ENCODE measurements at places on chromosomes 5 and 9.

DNA sequence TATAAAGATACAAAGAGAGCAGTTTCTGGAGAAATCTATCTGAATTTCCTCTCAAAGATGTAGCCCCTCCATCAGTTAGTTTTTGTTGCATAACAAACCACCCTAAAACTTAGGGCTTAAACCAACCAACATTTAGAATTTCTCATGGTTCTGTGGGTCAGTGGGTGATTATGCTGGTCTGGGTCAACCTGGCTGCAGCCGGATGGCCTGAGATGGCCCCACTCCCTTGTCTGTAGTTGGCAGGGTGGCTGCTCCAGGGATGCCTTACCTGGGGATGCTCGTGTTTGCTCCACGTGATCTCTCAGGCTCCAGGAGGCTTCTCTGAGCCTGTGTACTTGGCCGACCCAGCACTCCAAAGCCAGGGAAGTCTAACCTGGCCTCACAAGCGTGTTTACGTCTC lies 139.3 kb downstream of the MVB12B start:
- no peak for DNase-seq

GRCh38 chr5:80275347-80275746 lies 19.5 kb upstream of the SERINC5 start:
- peak; percentile 43 for DNase-seq

- DNase-seq: no peak
Observed at GRCh38 chr5:142046191-142046590, 33.4 kb upstream of the GNPDA1 start.

DNA sequence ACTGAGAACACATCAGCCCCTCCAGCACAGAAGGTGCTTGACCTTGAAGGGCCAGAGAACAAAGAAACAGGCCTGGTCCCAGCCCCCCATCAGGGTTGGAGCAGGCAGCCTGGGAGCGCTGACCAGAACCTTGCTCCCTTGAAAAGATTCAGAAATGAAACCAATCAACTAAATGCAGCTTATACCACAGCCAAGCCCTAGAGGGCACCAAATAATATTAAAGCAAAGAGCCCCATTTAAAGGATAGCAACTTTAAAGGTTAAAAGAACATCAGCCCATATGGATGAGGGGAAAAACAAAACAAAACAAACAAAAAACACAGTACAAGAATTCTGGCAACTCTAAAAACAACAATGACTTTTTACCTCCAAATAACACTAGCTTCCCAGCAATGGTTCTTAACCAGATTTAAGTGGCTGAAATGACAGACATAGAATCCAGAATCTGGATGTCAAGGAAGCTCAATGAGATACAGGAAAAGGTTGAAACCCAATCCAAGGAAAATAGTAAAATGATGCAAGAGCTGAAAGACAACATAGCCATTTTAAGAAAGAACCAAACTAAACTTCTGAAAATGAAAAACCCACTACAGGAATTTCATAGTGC lies 471.9 kb downstream of the MTRR start:
- DNase-seq: peak; percentile 42

GRCh38 chr5:62330302-62330701 lies 24.3 kb downstream of the KIF2A start:
- DNase-seq: no peak

GRCh38 chr5:111753884-111754589 lies 3.0 kb downstream of the NREP start:
- DNase-seq: no peak

GRCh38 chr5:139263536-139263935 lies 30.0 kb upstream of the MATR3 start:
- DNase-seq: no peak

- DNase-seq: no peak
Observed at GRCh38 chr5:169142264-169142970, 158.5 kb downstream of the SLIT3 start.

GRCh38 chr5:113099822-113100221 lies 123.2 kb downstream of the DCP2 start:
- no peak for DNase-seq

GRCh38 chr9:92679413-92680165 lies 9.7 kb upstream of the IPPK start:
- no peak for DNase-seq

- no peak for DNase-seq
Observed at GRCh38 chr9:73596321-73596720, 444.7 kb downstream of the ANXA1 start.

GRCh38 chr9:28688172-28688571 lies 1114.9 kb upstream of the C9orf72 start:
- no peak for DNase-seq

DNA sequence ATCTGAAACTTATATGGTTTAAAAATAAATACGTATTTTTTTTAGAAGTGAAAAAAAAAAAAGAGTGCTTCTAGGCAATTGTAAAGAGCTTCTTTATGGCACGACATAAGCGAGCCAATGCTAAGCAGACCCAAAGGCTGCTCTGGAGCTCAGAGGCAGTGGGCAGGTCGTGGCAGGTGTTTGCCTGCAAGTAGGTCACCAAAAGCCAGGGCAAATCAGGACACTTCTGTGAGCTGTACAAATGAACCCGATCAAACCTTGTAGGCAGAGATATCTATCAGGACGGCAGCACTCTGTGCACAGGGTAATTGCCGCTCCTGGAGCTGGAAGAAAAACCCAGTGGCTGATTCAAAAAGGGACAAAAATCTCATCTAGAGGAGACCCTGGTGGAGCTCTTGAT lies 75.9 kb downstream of the IRX2 start:
- no peak for DNase-seq

DNA sequence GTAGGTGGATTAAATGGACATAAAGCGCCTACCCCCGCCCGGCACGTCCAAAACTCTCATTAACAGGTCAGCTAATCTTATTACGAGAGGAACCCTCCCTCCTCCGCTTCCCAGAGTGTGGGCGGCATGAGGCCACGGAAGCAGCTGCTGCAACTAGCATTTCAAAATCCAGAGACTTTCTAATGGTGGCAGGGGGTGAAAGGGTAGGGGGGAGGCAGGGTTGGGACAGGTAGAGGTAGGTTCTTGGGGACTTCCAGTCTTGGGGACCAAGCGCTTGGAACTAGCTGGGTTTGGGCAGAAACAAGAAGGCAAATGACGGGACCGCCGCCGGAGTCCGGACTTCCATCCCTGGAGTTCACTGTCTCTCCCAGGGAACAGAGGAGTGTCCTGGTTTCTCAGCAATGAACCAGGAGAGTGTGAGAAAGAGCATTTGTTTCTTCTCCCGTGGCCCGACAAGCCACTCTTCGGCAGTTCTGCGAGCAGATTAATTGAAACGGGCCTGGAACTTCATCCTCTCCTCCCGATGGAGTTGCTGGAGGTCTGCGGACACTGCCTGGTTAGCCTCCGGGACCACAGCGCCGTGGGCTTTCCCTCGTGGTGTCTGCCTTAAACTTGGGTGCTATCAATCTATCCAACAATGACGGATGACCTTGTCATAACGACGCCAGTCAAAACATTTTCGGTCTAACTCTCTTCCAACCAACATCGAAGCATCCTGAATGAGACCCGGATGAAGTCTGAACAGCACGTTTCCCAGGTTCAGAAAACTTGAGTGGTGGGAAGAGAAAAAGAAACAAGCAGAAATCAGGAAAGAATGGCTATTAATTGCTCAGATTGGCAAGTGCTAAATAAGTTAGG lies 1.6 kb upstream of the PRDM6 start:
- DNase-seq: no peak

DNA sequence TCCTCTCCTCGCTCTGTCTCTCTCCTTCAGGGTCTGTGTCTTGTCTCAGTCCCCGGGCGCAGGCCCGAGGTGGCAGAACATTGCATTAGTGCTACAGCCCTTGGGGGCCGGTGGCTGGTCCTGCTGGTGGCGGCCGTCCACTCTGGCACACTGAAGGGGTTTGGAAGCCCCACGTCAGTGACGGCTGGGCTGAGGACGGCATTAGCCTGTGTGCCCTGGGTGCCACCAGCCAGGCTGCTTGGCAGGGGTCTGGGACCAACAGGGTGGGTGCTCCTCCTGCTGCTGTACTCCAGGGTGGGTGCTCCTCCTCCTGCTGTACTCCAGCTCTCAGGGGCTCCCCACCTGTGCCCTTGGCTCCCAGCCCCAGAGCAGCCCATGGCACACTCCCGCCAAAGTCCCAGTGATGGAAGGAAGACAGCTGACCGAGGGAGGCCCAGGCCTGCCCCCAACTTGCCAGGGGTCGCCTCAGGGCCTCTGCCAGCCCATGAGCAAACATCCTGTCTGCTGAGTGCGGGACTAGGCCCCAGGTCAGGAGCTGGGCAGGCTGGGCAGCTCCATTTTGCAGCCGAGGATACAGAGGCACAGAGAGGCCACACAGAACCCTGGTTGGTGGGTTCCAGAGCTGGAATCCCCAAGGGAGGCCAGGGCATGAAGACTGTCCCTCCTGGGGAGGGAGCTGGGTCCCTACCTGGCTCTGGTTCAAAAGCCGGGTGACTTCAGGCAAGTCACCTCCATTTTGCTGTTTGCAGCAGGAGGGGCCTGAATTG lies 27.3 kb downstream of the SARDH start:
- DNase-seq: no peak

- DNase-seq: no peak
Observed at GRCh38 chr5:24547132-24547531, 97.6 kb downstream of the CDH10 start.

DNA sequence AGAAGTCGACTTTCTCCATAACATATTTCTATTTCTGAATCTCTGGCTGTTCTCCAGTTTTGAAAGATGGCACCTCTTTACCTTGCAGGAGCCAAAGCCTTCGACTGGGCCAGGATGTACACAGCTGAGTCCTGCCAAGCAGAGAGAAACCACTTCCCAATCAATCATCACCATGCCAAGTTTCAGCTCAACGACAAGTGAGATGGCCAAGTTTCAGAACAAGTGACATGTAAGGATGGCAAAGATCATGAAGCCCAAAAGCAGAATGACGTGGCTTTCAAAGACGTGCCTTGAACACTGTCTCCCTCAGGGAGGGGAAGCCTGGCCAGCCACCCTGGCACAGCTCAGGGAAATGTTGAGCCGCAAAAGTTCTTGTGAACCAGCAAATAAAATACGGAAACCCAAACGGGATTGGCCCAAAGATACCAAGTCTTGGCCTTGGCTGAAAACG lies 17.7 kb downstream of the STK10 start:
- DNase-seq: no peak

DNA sequence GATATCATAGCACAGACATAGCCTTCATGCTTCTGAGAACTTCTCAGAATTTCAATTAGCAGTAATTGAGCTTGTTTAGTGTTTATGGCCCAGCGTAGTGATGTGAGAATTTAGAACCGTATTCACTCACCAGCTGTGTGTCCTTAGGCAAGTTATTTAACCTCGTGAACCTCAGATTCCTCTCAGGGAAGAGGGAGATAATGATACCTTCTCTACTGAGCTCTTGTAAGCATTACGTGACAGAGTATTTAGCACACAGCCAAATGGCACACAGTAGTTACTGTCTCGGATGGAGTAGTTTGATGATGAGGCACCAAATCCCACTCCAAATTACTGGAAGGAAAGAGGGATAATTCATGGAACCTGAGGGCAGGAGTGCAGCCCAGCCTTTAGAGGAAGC lies 429.3 kb downstream of the CCDC171 start:
- no peak for DNase-seq

DNA sequence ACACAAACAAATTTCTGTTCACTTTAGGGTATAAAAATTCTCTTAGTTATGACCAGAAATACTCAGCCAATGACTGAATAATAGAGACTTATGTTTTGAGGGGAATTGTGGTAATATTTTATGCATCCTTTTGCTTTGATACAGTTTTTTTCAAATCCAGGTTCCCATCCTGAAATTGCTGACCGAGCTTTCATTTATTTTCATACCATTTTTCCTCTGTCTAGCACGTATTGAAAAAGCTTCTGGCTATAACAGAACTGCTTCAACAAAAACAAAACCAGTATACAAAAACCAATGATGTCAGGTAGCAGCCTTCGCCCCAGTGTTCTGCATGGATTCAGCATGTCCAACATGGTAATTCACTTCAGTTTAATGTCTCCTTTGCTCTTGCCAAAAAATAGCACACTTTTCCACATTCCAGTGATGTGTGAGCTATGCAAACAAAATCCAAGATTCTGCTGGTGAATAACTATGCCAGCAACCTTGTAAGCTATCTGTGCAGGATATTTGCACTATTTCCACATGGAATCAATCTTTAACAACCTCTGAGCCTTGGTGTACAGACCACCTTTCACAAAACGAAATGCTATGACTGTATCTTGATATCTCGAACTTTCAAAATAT lies 22.0 kb downstream of the CCNH start:
- DNase-seq: no peak

- DNase-seq: no peak
Observed at GRCh38 chr5:96391921-96392320, 41.1 kb downstream of the PCSK1 start.

DNA sequence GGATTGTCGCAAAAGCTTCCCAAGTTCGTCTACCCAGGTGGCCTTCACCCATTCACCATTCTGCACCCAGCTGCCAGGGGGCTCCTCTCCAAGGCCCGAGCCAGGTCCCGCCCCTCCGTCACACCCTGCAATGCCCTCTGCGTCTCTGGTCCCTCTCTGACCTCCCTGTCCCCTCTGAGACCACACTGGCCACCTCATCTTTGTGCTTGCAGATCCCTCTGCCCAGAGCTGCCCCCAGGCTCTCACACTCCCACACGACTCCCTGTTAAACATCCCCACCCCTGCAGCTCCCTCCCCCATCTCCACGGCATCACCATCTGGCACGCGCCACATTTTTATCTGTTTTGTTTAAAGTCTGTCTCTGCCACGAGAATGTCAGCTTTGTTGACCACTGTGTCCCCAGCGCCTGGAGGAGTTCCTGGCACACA lies 243.6 kb downstream of the PBX3 start:
- DNase-seq: no peak

DNA sequence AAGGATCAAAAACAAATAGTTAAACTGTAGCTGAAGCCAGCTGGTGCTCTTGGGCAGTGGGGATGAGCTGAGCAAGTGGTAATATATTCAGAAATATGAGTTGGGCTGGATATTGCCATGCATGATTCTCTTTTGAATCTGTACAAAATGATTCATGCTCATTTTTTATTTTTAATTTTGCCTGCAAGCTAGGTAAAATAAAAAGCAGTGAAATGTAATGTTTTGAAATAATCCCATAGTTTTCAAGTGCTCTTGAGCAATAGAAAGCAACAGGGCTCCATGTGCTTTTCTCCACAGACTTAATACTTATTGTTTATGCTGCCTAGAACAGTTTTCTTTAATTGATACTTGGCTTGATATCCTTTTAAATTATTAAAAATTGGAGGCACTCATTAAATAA lies 489.3 kb downstream of the TLE4 start:
- DNase-seq: no peak

- DNase-seq: no peak
Observed at GRCh38 chr9:136980669-136981478, 1.9 kb upstream of the LCNL1 start.

GRCh38 chr9:124771867-124772679 lies 962 bp upstream of the NR6A1 start:
- DNase-seq: peak; percentile 79

- peak; percentile 96 for DNase-seq
Observed at GRCh38 chr5:150637245-150638052, 3.0 kb upstream of the SYNPO start.

GRCh38 chr5:136174021-136174659 lies 18.8 kb downstream of the SMIM32 start:
- peak; percentile 64 for DNase-seq

- DNase-seq: peak; percentile 25
Observed at GRCh38 chr5:1793301-1793740, 6.3 kb downstream of the MRPL36 start.

GRCh38 chr5:103706939-103707682 lies 144.5 kb upstream of the NUDT12 start:
- no peak for DNase-seq

GRCh38 chr9:2655411-2655901 lies 33.9 kb downstream of the VLDLR start:
- peak; percentile 95 for DNase-seq

Measured in ELR (cell line).